Kidney epithelial cell (primary cell): ENCODE measurements at places on chromosomes 5 and 9. TPM values are rescaled to one million over a fixed set of nuclear protein-coding genes. Genes with fewer than 3 reads are reported as not detected.

- DNase-seq: no peak
Measured at GRCh38 chr5:170111088-170111785, 5.5 kb downstream of the FOXI1 start.

- DNase-seq: no peak
Measured at GRCh38 chr5:113266227-113266912, 168.4 kb downstream of the TSSK1B start.

DNA sequence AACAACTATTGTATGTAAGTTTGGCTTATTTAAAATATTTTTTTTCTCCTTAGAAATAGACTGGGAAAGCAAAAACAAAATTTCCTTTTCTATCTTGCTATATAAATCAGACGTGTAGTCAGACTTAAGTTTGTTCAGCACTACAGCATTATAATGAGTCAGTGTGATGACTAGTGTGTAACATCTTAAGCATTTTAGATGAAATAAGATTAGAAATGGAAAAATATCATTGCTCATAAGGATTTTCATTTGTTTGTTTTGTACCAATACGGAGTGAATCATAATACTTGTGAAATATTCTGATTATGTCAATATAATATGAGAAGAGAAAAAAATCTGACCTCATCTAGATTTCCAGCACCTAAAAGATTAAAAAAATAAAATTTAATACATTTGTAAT lies 64.7 kb upstream of the RICTOR start:
- peak; percentile 25 for DNase-seq

- DNase-seq: no peak
Measured at GRCh38 chr9:33129886-33130881, 37.0 kb downstream of the B4GALT1 start.

GRCh38 chr5:158629591-158630312 lies 470.0 kb downstream of the EBF1 start:
- no peak for DNase-seq

- DNase-seq: no peak
Measured at GRCh38 chr5:94196953-94197352, 421.5 kb downstream of the KIAA0825 start.

DNA sequence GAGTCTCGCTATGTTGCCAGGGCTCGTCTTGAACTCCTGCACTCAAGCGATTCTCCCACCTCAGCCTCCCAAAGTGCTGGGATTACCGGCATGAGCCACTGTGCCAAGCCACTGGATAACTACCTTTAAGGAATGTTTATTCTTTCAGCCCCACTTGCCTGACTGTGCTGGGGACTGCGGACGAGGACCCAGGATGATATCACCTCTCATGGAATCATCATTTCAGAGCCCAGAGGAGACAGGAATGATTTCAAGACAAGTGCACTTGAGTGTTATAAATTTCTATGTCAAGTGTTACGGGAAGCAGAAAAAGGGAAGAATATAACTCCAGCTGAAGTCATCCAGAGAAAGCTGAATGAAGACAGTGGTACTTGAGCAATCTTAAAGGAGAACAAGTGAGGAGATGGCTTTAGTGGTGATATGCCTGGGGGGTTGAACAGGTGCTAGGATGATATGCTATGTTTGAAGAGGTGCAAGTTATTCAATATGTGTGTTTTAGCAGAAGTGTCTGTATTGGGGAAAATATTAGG lies 109.3 kb downstream of the DCP2 start:
- DNase-seq: no peak

- DNase-seq: no peak
Measured at GRCh38 chr9:3730511-3730922, 204.7 kb upstream of the RFX3 start.

- DNase-seq: no peak
Measured at GRCh38 chr9:69578026-69578425, 94.1 kb downstream of the APBA1 start.

DNA sequence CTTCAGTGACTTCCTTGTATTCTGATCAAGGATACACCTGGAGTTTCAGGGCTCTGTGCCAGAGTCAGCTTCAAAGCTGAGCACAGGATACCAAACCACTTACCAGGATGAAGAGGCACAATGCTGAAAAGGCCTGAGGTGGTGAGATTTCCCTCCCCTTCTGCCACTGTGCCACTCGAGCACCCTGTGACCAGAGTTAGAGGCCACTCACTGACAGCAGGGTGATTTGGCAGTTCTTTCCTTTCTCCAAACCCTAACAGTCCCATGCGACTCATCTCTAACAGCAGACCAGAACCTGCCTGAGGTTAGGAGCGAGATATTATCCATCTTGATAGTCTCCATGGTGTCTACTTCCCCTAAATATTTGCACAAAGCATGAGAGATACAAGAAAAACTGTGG lies 1.8 kb downstream of the PLGRKT start:
- no peak for DNase-seq

DNA sequence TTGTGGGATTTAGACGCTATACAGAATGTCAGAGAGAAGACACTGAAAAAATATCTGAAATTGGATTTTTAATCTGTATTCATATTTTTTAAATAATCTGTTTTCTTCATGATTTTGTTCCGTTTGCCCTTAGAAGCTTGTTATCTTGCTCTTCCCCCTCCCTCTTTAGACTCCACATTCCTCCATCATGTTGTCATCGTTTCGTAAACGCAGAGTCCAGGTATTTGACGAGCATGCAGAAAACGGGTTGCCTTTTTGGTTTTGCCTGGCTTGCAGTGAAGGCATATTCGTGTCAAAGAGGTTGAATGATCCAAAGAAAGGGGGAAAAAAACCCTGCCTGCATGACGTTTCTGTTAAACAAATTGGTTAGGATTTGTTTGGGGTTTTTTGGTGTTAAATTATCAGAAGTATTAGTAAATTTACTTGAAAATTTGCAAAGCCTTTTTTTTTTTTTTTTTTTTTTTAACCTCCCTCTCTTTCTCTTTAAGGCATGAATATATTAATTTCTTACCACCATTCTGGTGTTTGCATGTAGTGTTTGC lies 2.9 kb downstream of the SPTAN1 start:
- no peak for DNase-seq

DNA sequence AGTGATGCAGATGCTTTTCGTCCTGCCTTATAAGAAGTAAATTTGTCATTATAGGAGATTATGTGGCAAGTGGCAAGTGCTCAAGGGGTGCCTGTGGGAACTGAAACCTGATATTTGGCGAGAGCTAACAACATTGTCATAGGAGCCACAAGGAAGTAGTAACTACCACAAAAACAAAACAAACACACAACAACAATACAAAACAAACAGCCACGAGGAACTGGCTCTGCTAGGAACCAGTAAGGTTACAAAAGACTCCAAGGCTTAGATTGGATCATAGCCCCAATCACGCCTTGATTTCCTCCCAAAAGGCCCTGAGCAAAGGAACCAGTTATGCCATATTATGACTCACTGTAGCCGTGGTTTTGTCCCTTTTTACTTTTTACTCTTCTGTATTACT lies 1045.2 kb downstream of the CDH12 start:
- no peak for DNase-seq

DNA sequence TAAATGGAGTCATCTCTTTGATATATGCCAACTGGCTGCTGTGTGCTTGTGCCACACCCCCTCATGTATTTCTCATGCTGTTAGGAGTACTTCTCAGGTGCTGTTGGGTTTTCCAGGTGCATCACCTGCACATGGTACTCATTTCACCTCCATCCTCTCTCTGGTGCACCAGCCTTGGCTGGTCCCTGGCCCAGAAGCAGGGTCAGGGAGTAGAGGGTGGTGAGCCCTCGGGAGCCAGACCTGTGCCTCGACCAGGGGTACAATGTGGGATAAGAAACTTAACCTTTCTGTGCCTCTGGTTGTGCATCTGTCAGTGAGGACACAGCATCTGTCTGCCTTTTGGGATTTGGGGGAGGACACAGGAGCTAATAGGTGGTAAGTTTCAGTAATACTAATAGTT lies 38.5 kb downstream of the SECISBP2 start:
- no peak for DNase-seq

DNA sequence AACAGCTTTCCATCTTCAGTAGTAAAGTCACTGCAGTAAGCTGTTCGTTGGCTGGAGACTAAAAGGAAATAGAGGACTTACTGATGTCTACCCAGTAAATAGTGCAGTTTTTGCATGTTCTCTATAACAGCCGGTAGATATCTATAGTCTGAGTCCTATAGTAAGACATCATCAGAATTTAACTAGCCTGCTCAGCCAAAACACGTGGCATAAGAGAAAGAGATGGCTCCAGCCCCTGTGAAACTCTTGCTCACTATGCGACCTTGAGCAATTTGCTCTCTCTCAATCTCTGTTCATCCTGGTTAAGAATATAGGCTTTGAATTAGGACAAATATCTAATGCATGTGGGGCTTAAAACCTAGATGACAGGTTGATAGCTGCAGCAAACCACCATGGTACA lies 201.6 kb upstream of the PAPPA start:
- no peak for DNase-seq

The HAPLN1 gene
- total RNA-seq: not detected in 2 replicates

The DBH gene
- total RNA-seq: not detected in 2 replicates

The LCN15 gene
- total RNA-seq: not detected in 2 replicates

The LAMC3 gene
- total RNA-seq: 7.5 and 9.7 TPM in 2 replicates
